Neural crest cell (in vitro differentiated cells): ENCODE measurements at places on chromosomes 5 and 9. TPM values are rescaled to one million over a fixed set of nuclear protein-coding genes. Genes with fewer than 3 reads are reported as not detected.

- no peaks in the 10 kb centered on the region for H3K4me1 ChIP-seq
- no peak overlapping the region for H3K27ac ChIP-seq
- H3K4me3 ChIP-seq: no peak overlapping the region
- peaks cover 92% of the 10 kb centered on the region for H3K27me3 ChIP-seq
Observed at GRCh38 chr9:130267930-130268329, 2.4 kb downstream of the HMCN2 start.

DNA sequence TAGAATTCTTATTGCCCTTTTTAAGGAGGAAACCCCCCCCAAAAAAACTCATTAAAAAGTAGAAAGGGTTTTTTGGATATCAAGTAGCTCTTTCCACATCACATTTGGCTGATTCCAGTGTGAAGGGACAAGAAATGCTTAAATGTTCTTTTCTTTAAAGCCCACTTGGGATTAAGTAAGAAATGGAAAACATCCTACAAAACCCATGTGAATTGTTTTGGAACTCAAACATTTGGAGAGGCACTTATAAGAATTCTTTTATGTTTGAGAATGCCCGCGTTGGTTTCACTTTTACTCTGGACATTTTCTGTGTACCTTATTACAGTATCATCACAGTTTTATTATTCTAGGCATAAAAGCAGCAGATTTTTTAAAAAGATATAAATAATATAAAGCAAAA, 301.1 kb upstream of the ACTBL2 start:
- no peaks in the 10 kb centered on the region for H3K27me3 ChIP-seq
- no peaks in the 10 kb centered on the region for H3K36me3 ChIP-seq
- H3K27ac ChIP-seq: no peak overlapping the region
- peaks cover 9% of the 10 kb centered on the region for H3K4me1 ChIP-seq

GRCh38 chr5:132009706-132010405, 1.6 kb downstream of the ACSL6 start:
- no peaks in the 10 kb centered on the region for H3K36me3 ChIP-seq
- H3K27ac ChIP-seq: no peak overlapping the region
- H3K4me1 ChIP-seq: peaks cover 11% of the 10 kb centered on the region
- peak overlapping the region; percentile 85 for H3K4me3 ChIP-seq
- peaks cover 65% of the 10 kb centered on the region for H3K27me3 ChIP-seq

- H3K27me3 ChIP-seq: no peaks in the 10 kb centered on the region
- peaks cover 3% of the 10 kb centered on the region for H3K36me3 ChIP-seq
- H3K4me1 ChIP-seq: peaks cover 2% of the 10 kb centered on the region
- H3K27ac ChIP-seq: peak overlapping the region; percentile 43
- no peak for DNase-seq
- no peak overlapping the region for H3K4me3 ChIP-seq
Observed at GRCh38 chr9:136062657-136063439, 32.2 kb downstream of the NACC2 start.

- no peak overlapping the region for H3K27ac ChIP-seq
- no peak for DNase-seq
- H3K4me3 ChIP-seq: no peak overlapping the region
- peaks cover 9% of the 10 kb centered on the region for H3K4me1 ChIP-seq
- H3K27me3 ChIP-seq: no peaks in the 10 kb centered on the region
Observed at GRCh38 chr9:5551368-5552150, 41.2 kb downstream of the PDCD1LG2 start.

GRCh38 chr9:133201424-133202144, 7.5 kb downstream of the OBP2B start:
- no peak overlapping the region for H3K27ac ChIP-seq
- H3K36me3 ChIP-seq: no peaks in the 10 kb centered on the region
- DNase-seq: no peak
- no peaks in the 10 kb centered on the region for H3K4me1 ChIP-seq
- no peak overlapping the region for H3K4me3 ChIP-seq
- H3K27me3 ChIP-seq: peaks cover 19% of the 10 kb centered on the region

DNA sequence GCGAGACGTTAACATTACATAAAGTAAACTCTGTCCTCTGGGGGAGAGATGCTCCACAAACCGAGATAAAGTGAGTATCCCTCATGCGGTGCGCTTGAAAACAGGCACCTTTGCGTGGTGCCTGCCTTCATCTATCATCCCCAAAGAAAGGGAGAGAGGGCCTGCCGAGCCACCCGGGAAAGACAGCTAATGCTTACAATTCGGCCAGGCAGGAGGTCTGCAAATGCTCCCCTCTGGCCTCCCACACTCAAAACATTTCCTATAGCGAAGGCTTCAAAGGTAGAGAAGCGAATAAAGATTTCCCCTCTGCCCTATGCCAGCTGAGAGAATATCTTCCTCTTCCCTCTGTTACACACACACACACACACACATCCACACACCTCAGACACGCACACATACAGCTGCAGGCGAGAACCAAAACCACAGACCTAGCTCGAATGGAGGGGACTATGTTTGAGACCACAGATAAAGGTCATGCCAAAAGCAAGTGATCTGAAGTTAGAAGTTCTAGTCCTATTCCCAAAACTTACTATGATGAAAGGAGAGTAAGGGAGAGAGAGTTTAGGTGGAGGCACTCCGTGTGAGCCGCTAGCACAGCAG, 132.8 kb downstream of the CRB2 start:
- H3K36me3 ChIP-seq: no peaks in the 10 kb centered on the region
- DNase-seq: no peak
- H3K27ac ChIP-seq: no peak overlapping the region
- H3K27me3 ChIP-seq: no peaks in the 10 kb centered on the region
- no peak overlapping the region for H3K4me3 ChIP-seq

DNA sequence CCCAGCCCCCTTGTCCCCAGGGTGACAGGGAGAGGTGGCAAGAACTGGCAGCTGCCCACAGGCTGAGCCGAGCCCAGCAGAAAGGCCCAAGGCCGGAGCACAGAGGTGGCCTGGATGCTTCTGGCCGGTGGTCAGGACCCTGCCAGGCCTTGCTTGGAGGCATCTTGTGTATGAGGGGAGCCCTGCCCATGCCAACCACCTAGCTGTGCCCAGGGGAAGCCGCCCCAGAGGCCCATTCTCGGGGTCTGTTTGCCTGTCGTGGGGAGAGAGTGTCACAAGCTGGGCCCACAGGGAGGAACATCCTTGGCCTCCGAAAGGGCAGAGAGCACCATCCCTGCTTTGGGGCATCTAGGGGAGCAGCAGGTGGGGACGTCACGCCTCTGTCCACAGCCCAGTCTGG, 10.0 kb downstream of the NKD2 start:
- no peak for DNase-seq
- H3K4me1 ChIP-seq: peaks cover 11% of the 10 kb centered on the region
- H3K27me3 ChIP-seq: no peaks in the 10 kb centered on the region

GRCh38 chr5:22926574-22926973, 73.4 kb upstream of the CDH12 start:
- no peak overlapping the region for H3K27ac ChIP-seq
- H3K27me3 ChIP-seq: no peaks in the 10 kb centered on the region
- DNase-seq: no peak
- no peaks in the 10 kb centered on the region for H3K4me1 ChIP-seq

- no peak overlapping the region for H3K27ac ChIP-seq
- H3K36me3 ChIP-seq: peaks cover 12% of the 10 kb centered on the region
Observed at GRCh38 chr9:130707225-130707976, 13.8 kb downstream of the EXOSC2 start.

GRCh38 chr5:147743678-147744374, 38.7 kb downstream of the JAKMIP2 start:
- no peak overlapping the region for H3K4me3 ChIP-seq
- no peak for DNase-seq
- peaks cover 15% of the 10 kb centered on the region for H3K4me1 ChIP-seq
- no peak overlapping the region for H3K27ac ChIP-seq
- peaks cover 4% of the 10 kb centered on the region for H3K36me3 ChIP-seq

GRCh38 chr5:168128111-168128510, 163.3 kb upstream of the WWC1 start:
- peak overlapping the region; percentile 50 for H3K4me3 ChIP-seq
- peaks cover 43% of the 10 kb centered on the region for H3K4me1 ChIP-seq
- no peak for DNase-seq
- H3K27ac ChIP-seq: peak overlapping the region; percentile 83

The KCTD16 gene
- total RNA-seq: 0.37 and 0.52 TPM in 2 replicates

The ZNF658 gene
- total RNA-seq: 8.0 and 8.1 TPM in 2 replicates

The TMC1 gene
- 0.33 and 0.36 TPM in 2 replicates for total RNA-seq

The PKN3 gene
- total RNA-seq: 28.0 and 30.0 TPM in 2 replicates

The BTNL9 gene
- total RNA-seq: not detected in 2 replicates

The SEMA5A gene
- 30.3 and 31.9 TPM in 2 replicates for total RNA-seq

The ORM2 gene
- not detected in 2 replicates for total RNA-seq

The ARAP3 gene
- total RNA-seq: 36.0 and 39.2 TPM in 2 replicates

The IFNA21 gene
- not detected in 2 replicates for total RNA-seq

The PRRX2 gene
- total RNA-seq: 0.65 and 0.68 TPM in 2 replicates
